Stimulated activated CD8-positive, alpha-beta memory T cell treated with anti-CD3 and anti-CD28 coated beads, Interleukin-2, amount 100 ng/mL, for 1 hour (primary cell): ENCODE measurements at places on chromosomes 2 and 18.

GRCh38 chr2:109633284-109633961 is 19.3 kb downstream of the SOWAHC start:
- DNase-seq: no peak

DNA sequence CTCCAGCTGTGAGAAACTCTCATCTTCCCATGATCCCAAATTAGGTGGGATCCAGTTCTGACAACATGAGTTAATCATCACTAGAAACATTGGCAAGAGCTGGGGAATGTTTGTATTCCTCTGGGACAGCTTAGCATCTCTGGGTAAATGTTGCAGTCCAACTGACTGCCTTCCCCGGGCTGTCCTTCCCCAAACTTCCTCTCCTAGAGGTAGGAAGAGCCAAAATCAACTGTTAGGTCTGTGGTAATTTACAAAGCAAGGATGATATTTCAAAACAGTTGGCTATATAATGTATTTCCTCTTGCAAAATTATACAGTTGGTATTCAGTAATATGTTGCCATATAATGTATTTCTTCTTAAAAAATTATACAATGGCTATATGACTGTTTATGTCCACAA is 148.5 kb downstream of the MGAT5 start:
- DNase-seq: no peak

- DNase-seq: no peak
These were observed 237.0 kb upstream of the FOSL2 start for GRCh38 chr2:28155627-28156026.

DNA sequence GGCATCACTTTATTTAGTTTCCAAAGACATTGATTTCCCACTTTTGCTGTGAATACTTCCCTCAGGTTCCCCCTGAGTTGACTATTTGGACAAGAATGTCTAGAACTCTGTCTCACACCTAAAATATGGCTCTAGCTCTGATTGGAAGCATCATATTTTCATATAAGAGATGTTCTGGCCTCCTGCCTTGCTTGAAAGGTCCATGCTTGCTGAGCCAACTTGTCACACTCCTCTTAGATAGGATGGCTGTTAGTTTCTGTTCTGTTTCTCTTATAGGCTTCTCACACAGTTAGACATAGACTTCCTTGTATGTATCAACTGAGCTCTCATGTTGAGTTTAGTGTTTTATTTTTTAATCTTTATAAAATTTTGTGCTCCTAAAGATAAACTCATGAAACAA is 87.1 kb downstream of the CNTNAP5 start:
- DNase-seq: no peak

- no peak for DNase-seq
These were observed 39.0 kb upstream of the NEDD4L start for GRCh38 chr18:58005011-58005410.

DNA sequence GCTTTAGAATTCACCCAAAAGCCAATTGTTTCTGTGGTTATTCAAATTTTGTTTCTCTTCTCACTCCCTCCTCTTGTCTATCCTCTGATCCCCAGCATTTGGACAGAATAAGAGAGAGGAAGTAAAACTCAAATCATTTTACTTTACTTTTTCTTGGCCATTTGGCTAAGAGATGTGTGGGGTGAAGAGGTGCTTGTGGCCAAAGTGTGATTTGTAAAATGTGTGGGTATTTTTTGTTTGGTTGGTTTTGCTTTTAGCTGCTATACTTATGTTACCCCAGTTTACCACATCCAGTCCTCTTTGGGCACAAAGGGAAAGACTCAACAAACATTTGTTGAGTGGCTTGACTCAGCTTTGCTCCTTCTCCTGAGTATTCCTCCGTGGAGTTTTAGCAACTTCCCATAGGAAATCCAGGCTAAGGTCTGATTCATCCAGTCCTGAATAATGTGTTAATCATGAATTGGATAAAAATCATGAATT is 109.1 kb upstream of the CYP1B1 start:
- no peak for DNase-seq

DNA sequence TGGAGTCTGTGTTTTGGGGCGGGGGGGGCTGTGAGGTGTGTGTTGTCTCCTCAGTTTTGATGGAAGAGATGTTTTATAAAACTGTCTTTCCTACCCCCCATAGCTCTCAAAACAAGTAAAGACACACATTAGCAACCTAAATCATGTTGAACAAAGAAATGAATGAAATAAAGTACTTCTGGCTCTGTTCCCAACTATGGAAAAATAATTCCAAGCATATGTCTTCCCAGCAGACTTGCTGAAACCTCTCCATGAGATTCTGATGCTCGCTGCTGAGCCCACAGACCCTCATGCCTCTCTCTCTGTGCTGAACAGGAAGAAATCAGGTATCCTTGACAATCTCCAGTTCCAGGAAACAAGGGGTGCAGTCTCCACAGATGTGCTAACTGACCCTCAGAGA is 226.7 kb upstream of the KLHL29 start:
- DNase-seq: no peak

GRCh38 chr18:25830787-25831186 is 259.6 kb downstream of the SS18 start:
- DNase-seq: no peak

GRCh38 chr2:105951384-105951694 is 206.6 kb downstream of the NCK2 start:
- no peak for DNase-seq

DNA sequence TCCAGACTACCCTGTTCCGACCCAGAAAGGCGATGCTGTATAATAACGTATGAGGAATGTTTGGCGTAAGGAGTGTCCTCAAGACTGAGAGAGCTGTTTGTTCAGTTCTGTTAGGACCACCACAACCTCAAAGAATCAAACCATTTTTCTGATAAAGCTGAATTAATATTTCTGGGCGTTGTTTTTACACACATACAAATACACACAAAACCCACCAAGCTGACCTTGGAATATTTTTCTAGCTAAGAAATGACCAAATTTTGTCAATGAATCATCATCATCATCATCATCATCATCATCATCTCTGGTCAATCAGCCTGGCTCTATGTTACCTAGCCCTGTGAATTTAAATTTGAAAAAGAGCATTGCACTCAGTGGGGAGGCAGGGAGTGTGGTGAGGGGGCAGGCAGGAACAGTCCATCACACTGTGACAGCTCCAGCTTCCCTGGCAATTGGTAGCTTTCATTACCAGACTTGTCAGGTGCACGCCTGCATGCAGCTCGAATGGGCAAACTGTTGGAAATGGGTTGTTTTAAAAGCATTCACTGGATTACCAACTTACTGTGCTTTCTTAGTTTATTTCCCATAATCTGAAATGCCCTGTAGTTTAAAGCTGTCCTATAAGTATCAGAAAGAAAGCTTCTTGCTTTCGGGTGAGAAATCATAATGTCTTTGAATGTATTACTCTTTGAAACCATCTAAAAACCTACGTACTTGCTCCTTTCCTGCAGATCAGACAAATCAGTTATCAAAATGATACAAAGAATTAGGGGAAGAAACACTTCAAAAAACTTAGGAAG is 6.9 kb upstream of the POU3F3 start:
- DNase-seq: no peak

DNA sequence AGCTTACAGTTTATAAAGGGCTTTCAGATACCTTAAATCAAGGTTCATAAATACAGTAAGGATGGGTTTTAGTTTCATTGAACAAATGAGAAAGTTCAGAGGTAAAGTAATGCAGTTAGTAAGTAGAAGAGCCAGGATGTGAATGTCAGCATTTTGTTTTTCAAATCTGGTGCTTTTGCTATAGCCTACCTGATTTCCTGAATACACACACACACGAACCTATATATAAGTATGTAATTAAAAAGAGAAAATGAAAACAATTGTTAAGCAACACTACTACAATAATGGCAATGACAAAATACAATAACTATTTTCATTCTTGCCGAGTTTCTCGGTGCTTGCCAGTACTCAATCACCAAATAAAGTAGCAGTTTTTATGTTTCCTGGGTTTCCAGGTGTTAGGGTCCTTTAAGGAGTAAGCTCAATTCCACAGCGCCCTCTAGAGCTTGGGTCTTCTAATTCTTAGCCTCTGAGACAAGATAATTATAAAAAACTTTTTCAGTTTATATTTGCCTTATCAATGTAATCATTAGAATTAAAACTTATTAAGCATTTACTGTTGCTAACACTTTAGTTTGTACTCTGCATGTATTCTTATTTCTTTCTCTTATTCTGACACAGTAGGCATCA is 512.9 kb upstream of the ACVR2A start:
- DNase-seq: no peak

DNA sequence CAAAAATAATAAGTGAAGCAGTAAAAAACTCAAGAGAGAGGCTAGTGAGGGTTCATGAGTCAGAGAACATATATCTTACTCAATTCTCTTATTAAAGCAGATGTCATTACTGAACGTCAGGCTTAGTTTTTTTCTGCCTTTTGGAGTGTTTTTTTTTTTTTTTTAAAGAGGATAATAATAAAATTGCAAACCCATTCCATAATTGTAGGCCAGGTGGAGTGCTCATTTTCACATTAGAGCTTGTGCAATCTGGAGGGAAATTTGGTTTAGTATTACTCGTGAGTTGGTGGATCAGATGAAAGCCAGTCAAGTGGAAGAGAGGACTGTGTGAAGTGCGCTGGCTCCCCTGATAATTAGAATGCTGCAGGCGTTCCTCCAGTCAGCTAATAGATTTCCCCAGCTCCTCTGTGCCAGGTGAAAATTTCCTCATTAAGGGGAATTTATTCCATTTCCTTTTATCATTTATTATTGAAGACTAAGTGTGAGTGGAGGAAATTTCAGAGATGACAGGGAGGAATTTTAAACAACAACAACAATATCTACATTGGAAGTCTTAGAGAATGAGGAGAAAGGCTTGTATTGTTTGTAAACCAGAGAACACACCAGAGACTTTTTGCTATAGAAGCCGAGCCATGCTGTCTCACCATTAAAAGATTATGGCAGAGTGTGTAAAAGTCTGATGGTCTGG is 74.6 kb downstream of the CPS1 start:
- DNase-seq: no peak

DNA sequence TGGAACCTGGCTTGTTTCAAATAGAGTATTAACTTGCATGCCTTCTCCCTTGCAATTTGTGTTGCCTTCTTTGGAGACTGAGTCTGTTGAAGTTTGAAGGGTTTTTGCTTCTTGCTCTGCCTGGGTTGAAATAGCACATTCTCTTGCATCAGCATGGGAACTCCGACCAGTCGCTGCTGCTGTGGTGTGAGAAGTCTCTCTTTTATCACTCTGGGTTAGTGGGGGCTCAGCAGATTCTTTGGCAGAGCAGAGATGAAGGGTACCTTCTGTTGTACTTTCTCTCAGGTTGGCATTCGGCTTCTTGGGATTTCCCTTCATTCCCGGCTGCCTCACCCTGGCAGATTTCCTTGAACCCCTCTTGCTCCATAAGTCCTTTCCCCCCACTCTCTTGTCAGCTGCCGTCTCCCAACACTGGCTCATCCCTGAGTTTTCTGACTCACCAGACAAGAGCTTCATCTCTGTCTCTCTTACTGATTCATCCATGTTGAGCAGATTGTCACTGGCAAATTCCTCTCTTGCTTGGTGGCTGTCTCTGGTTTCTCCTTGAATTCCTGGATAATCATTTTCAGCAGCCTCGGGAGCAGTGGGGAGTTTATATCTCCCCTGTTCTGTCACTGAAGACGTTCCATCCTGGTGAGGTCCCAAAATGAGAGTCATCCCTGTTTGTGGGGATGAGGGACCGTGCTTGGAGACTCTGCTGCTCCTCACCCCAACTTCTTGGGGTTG is 49.9 kb downstream of the ALPK2 start:
- no peak for DNase-seq

DNA sequence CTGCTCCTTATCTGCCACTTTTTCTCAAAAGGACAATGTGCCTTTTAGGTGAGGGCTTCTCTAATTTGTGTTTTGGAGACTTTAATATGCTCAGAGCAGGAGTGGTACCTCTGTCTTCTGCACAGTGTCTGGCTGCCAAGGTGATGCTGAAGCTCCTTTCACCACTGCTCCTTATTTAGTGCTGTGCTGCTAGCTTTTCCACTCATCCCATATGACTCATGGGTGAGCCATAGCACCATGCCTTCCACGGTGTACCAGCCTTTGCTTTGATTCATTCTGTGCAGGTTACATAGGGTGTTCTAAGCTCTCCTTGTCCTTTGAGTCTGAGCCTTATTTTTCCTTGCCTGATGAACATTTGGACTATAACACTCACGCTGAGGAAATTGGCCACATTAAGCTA is 202.4 kb downstream of the ARL6IP6 start:
- no peak for DNase-seq

GRCh38 chr2:8502316-8502715 is 179.5 kb upstream of the ID2 start:
- DNase-seq: no peak

- DNase-seq: no peak
These were observed 69.4 kb upstream of the SMAD7 start for GRCh38 chr18:49020129-49020528.

- DNase-seq: no peak
These were observed 2180.6 kb upstream of the CELF4 start for GRCh38 chr18:39746201-39746600.

DNA sequence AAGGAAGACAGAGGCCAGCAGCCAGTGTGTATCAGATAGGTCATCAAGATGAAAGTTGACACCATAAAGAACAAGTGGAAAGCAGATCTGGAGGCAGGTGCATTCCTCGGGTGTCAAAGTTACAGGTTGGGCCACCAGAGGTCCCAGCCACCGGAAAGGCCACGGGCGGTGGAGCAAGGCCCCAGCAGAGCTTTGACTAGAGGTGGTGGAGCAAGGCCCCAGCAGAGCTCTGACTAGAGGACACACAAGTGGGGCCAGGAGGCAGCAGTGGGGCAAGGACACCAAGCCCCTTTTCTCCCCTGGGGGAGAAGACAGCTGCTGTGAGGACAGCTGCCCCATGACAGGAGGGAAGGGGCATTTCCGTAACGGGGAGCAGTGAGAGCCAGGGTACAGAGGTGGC is 115.1 kb downstream of the GYPC start:
- DNase-seq: no peak

DNA sequence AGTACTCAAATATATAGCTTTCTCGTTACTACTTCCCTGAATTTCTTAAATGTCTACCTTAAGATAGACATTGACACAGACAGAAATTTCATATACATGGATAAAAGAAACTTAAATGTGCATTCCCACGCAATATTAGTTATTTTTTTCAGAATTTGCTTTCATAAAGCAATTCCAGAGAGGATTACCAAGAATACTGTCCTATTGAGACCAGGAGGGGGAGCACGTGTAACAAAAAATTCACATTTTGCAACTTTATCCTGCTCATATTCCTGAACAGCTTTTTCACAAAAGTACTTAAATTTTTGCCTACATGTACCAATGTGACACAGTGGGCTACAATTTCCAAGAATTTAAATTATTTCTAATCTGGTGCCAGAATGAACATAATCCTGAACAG is 30.7 kb upstream of the ERCC3 start:
- no peak for DNase-seq

GRCh38 chr18:12933327-12933726 is 14.5 kb upstream of the SEH1L start:
- DNase-seq: no peak

DNA sequence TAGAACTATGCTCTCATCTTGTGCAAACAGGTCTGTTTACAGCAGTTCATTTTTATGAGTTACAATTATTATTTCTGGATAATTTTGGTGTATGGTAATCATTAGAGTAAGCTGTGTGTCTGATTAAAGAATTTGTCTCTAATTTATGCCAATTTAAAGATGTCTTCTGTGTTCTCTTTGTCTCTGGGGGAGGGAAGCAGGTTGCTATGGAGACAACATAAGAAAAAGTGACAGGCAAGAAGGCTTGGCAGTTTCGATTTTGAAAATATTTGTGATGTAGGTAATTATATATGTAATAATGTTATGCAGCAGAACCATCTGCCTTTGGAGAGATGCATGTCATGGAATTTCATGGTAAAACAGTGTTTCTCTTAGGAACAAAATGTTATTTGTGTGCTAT is 78.2 kb downstream of the SH3RF3 start:
- no peak for DNase-seq
